Spleen (tissue), 13 donors: ENCODE measurements at places on chromosomes 13 and 19. TPM values are rescaled to one million over a fixed set of nuclear protein-coding genes. Genes with fewer than 3 reads are reported as not detected.

- H3K27ac ChIP-seq: no peak overlapping the region
- H3K27me3 ChIP-seq: no peaks in the 10 kb centered on the region
- H3K4me3 ChIP-seq: no peak overlapping the region
These were observed 9.6 kb upstream of the ZNRF4 start for GRCh38 chr19:5445561-5446055.

DNA sequence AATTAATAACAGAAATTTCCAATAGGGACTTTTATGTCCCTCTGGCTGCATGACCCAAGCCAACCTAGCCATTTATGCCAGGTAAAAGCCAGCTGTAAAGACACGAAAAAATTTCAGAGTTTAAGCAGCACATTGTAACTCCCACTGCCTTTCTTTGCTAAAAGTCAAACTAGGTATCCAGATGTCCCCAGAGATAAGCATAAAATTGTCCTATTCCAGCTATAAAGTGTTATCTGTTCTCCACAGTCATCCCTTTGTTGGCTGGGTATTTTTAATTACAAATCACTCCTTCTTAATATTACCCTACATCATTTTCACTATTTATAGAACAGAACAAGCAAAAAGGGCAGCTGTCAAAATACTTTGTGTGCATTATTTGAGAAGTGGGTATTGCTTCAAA lies 3.2 kb upstream of the ZNF154 start:
- peaks cover 5% of the 10 kb centered on the region for H3K36me3 ChIP-seq
- H3K4me3 ChIP-seq: no peak overlapping the region
- H3K27me3 ChIP-seq: peaks cover 9% of the 10 kb centered on the region
- no peak overlapping the region for H3K27ac ChIP-seq
- peaks cover 14% of the 10 kb centered on the region for H3K4me1 ChIP-seq
- DNase-seq: no peak

- peak; percentile 83 for DNase-seq
- H3K4me1 ChIP-seq: no peaks in the 10 kb centered on the region
- peak overlapping the region; percentile 87 for H3K27ac ChIP-seq
- H3K36me3 ChIP-seq: no peaks in the 10 kb centered on the region
These were observed 8.9 kb downstream of the CEBPA start for GRCh38 chr19:33293255-33294057.

DNA sequence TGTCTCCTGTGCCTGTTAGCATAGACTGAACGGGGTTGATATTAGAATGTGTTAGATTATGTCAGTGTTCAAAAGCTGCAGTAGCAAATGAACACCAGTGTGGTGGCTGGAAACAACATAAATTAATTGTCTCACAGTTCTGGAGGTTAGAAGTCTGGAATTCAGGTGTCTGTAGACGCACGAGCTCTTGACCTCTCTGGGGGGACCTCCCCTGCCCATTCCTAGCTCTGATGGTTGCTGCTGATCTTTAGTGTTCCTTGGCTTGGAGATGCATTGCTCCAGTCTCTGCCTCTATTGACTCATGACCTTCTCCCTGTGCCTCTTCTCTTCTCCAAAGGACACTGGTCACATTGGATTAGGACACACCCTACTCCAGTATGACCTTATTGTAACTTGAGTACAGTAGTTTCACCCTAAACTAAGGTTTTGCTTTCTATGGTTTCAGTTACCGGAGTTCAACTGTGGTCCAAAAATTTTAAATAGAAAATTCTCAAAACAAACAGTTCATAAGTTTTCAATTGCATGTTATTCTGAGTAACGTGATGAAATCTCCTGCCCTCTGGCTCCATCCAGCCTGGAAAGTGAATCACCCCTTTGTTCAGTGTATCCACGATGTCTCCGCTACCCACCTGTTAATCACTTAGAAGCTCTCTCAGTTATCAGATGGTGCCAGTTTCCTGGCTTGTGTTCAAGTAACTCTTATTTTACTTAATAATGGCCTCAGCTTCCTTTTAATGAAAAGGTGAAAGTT lies 273.2 kb downstream of the MYO16 start:
- no peaks in the 10 kb centered on the region for H3K36me3 ChIP-seq
- H3K27ac ChIP-seq: no peak overlapping the region
- DNase-seq: no peak
- H3K4me1 ChIP-seq: no peaks in the 10 kb centered on the region

DNA sequence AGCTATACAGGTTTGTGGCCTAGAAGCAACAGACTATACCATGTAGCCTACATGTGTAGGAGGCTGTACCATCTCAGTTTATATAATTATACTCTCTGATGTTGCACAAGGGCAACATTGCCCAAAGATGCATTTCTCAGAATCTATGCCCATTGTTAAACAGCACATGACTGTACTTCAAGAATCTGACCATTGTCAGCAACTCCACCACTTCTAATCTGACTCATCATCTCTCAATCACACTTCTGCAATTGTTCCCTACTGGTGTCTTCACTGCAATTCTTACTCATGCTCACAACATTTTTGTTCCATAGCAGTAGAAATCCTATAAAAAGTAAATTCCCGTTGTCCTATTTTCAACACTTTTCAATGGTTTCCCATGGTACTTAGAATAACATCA lies 63.9 kb upstream of the ATXN8OS start:
- H3K4me3 ChIP-seq: no peak overlapping the region
- no peaks in the 10 kb centered on the region for H3K4me1 ChIP-seq
- H3K27me3 ChIP-seq: no peaks in the 10 kb centered on the region
- H3K36me3 ChIP-seq: no peaks in the 10 kb centered on the region

- H3K36me3 ChIP-seq: no peaks in the 10 kb centered on the region
- H3K27ac ChIP-seq: peak overlapping the region; percentile 91
- DNase-seq: peak; percentile 87
- peaks cover 69% of the 10 kb centered on the region for H3K4me1 ChIP-seq
- no peaks in the 10 kb centered on the region for H3K27me3 ChIP-seq
- peak overlapping the region; percentile 97 for H3K4me3 ChIP-seq
These were observed 622 bp downstream of the RASA3 start for GRCh38 chr13:114131583-114132418.

GRCh38 chr13:111112196-111112595 lies 2.9 kb upstream of the ARHGEF7 start:
- H3K4me1 ChIP-seq: peaks cover 15% of the 10 kb centered on the region
- no peaks in the 10 kb centered on the region for H3K36me3 ChIP-seq
- no peak for DNase-seq
- no peak overlapping the region for H3K4me3 ChIP-seq
- no peak overlapping the region for H3K27ac ChIP-seq

GRCh38 chr19:16227837-16228636 lies 30.3 kb downstream of the AP1M1 start:
- no peaks in the 10 kb centered on the region for H3K36me3 ChIP-seq
- no peak for DNase-seq
- H3K4me1 ChIP-seq: no peaks in the 10 kb centered on the region
- H3K27me3 ChIP-seq: no peaks in the 10 kb centered on the region
- H3K4me3 ChIP-seq: no peak overlapping the region
- no peak overlapping the region for H3K27ac ChIP-seq

WASF3 gene
- 8.2 TPM for total RNA-seq

CGB1 gene
- not detected for total RNA-seq

INSL3 gene
- total RNA-seq: 3.4 TPM
